Stimulated activated CD4-positive, alpha-beta T cell treated with anti-CD3 and anti-CD28 coated beads, Interleukin-15, amount 100 ng/mL, for 48 hours (primary cell): ENCODE measurements at places on chromosomes 1 and 21.
A peak's percentile ranks its signal among the peaks of the same experiment; 100 is the strongest.

DNA sequence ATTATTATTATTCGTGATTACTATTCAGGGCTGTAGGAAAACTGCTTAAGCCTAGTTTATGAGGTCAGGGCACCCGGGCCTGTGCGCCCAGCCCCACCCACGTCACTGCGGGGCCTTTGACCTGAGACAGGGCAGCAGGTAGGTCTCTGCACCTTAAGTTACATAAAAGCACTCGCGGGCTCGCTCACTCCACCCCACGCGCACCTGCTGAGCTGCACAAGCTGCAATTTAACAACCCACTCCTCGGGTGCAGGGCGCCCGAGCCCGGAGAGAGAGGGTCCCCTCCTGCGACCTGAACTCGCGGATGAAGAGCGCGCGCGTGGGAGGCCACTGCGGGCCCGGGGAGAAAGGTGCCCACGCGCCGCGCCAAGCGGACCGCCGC lies 477 bp downstream of the ICMT start:
- DNase-seq: no peak

DNA sequence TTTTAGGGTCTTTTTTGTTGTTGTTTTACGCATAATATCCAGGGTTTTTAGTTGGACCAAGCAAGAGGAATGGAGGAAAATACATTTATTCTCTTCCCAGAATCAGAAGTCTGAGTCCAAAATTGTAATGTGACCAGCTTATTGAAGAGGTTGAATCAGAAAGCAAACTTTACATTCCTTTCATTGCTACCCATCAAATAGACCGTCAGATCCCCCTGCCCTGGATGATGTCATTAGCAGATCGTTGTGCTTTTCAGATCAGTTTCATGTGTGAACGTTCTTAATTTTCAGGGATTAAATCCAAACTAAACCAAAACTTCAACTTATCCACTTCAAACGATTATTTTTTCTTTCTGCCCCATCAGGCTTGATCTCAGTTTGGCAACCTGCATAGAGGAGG lies 85.7 kb upstream of the NGF start:
- DNase-seq: no peak

GRCh38 chr1:22431965-22432364 lies 19.7 kb upstream of the ZBTB40 start:
- no peak for DNase-seq

GRCh38 chr1:229192031-229192430 lies 78.9 kb upstream of the RAB4A start:
- DNase-seq: no peak

- DNase-seq: no peak
Observed at GRCh38 chr1:244460197-244460596, 876 bp upstream of the CATSPERE start.

DNA sequence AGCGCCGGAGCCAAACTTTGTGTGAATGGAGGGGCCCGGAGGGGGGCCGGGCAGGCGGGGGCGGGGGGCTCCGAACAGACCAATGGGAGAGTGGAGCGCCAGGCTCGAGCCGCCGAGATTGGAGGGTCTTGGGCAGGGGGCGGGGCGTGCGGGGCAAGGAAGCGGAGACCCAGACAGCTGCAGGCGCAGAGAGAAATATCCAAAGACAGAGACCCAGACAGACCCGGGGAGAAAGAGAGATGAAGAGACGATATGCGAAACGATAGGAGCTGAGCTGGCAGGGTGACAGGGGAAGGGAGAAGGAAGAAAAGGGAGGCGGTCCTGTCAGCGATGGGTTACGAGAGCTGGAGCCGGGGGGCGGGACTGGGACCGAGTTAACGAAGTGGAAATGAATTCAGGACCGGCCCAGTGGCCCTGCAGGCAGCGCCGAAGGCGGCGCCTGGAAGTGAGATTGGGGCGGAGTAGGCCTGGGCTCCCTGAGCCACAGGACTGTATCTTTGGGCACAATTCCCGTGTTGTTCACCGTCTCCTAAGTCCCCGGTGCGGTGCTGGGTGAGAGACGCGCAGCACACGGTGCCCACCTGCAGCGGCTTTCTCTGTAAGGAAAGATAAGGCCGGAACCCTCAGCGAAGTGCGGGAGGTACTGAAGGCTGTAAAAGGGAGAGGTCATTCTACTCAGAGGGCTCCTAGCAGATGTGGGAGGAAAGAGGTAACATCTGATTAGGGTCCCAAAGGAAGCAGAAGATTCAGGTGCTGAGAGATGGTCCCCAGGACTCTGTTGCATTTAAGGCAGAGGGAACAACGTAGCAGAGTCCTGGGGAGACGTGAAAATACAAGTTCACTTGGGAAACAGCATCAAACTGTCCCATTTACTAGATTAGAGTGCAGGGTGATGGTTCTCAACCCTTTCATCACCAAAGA lies 543 bp upstream of the KCNJ10 start:
- peak; percentile 31 for DNase-seq

GRCh38 chr1:27807385-27807784 lies 23.2 kb upstream of the PPP1R8 start:
- no peak for DNase-seq

DNA sequence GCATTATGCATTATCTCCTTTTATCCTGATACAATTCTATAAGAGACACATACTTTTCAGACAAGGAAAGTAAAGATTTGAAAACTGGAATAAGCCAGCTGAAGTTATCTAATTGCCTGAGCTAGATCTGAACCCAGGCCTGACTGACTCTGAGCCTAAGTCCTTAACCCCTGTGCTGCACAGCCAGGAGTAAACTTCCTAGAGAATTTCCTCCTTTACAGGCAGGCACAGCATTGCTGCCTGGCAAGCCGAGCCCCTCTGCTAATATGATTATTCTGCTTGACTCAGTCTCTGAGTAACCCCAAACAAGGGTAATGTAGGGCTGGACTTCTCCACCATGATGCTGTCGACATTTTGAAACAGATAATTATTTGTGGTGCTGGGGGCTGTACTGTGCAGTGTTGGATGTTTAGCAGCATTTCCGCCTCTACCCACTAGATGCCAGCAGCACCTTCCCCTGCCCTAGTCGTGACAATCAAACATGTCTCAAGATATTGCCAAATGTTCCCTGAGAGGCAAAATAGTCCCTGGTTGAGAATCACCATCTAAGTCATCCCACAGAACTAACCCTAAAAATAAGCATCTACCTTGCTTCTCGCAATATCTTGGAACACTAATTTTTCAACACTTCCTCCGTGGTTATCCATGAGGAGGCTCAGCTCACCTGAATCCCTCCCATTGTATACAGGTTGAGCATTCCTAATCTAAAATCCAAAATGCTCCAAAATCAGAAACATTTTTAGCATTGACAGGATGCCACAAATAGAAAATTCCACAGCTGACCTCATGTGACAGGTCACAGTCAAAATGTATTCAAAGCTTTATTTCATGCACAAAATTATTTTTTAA lies 18.5 kb downstream of the CAMK1G start:
- DNase-seq: peak; percentile 20

DNA sequence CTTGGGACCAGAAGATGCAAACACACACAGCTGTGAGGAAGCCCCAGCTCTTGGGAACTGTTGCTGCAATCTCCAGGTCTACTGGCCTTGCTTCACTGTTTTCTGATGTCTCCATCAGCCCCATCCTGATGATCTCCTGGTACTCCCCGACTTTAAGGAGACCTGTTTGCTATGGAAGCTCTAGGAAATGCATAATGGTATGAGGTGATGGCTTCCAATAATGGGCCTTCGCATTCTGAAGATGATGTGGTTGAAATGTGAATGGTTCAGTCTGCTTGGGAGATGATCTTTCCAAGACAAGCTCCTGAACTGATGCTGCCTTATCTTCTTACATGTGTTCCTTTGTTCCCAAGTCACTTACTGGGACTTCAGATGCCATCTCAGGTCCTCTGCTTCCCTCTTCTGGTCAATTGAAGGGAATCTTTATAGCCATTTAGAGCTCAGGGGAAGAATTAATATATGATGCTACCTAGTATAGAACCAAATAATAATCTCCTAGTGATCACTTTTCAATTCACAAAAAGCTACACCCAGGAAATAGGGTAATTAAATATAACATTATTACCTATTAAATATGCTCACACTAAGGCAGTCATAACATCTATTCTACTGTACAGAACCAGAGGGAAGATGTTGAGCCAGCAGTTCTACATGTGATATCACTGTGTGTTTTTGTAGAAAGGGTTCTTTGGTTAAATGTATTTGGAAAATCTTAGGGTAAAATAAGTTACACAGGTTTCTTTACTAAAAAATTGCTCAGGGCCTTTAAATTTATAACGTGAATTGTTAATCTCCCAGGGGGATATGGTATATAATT lies 73.9 kb upstream of the VTCN1 start:
- no peak for DNase-seq
